ENCODE measurements at places on chromosomes 3 and 15.

DNA sequence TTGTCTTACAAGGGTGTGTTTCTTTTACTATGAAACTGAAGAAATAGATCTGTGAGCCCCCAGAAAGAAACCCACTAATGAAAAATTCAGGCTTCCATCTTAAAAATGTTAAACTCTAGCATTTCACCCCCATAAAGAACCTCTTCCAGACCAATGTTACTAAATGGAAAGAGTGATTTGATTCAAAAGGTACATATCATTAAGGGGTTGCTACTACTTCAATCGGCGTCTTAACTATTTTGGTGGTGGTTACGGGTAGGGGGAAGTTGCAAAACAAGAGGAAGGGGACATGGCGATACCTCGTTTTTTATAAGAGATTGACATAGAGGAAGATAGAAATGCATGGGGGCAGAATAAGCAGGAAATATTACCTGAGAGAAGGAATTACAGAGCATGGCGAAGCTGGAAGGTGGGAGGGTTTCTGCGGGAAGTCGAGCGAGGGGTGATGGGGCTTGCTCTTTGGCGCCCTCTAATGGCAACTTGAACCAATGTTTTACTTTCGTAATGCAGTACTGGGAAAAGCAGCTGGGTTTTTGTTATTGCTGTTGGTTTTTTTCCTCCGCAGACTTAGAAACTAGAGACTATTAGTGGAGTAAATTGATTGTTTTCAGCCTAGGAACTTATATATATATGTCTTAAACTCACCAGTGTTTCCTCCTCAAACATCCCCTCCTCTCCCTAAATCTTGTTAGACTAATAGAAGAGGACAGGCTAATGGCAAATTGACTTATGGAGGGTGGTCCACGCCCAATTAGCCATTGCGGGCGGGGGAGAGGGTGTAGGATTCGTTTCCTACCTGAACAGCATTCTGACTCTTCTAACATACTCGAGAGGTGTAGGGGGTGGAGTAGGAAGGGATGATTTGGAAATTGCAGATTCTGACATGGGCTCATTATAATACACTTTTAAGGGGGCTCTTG lies 11.3 kb upstream of the SOX2 start:
- DNase-seq: peak; percentile 88

- DNase-seq: no peak
Measured at GRCh38 chr15:69951256-69951897, 146.3 kb downstream of the TLE3 start.

DNA sequence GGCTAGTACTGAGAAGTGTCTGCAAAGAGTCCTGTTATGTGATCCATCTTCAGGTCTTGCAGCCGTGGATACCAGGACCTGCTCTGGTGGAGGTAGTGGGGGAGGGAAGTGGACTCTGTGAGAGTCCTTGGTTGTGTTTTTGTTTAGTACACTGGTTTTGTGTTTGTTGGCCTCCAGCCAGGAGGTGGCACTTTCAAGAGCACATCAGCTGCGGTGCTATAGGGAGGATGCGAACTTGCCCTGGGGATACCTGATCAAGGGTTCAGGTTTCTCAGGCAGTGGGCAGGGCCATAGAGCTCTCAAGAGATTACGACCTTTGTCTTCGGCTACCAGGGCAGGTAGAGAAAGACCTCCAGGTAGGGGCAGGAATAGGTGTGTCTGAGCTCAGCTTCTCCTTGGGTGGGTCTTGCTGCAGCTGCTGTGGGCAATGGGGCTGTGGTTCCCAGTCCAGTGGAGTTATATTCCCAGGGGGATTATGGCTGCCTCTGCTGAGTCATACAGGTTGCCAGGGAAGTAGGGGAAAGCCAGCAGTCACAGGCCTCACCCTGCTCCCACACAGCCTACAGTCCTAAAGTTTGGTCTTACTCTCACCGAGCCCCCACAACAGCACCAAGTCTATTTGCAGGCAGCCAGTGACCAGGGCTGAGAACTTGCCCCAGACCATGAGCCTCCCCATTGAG lies 132.8 kb upstream of the NPHP3 start:
- DNase-seq: no peak

DNA sequence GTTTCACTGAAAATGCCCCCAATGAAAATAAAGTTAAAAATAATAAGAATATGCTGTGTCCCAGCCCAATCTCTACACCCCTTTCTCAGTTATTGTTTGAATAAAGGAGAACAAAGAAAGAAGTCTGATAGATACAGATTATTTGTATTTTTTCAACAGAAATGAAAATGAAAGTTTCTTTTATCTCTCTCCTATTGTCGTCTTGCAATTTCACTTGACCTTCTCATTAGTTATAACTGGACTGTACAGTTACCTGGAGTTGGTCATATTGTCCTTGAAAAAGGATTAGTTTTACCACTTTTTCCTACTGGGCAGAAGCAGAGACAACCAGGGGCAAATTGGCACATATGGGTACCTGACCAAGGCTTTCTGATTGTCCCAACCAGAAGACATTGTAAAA lies 440.0 kb downstream of the PDCD6IP start:
- DNase-seq: no peak

GRCh38 chr3:112681822-112682325 lies 40.9 kb upstream of the CCDC80 start:
- peak; percentile 36 for DNase-seq

GRCh38 chr3:124444075-124444474 lies 286.2 kb upstream of the UMPS start:
- DNase-seq: no peak

GRCh38 chr3:85758442-85758841 lies 799.7 kb downstream of the CADM2 start:
- no peak for DNase-seq
